ENCODE measurements at places on chromosomes 12 and 14. TPM values are rescaled to one million over a fixed set of nuclear protein-coding genes. Genes with fewer than 3 reads are reported as not detected.

Gene RNU7-1
- not detected for total RNA-seq

Gene ACACB
- 13.8 TPM for total RNA-seq

Gene LALBA
- total RNA-seq = not detected

Gene ATXN3
- total RNA-seq = 5.9 TPM

Gene VDR
- total RNA-seq = 12.3 TPM

Gene CCDC196
- not detected for total RNA-seq

Gene SYCP3
- total RNA-seq = not detected

Gene ADAMTS20
- 1.0 TPM for total RNA-seq

Gene P2RX7
- total RNA-seq = 2.2 TPM

Gene BMP4
- total RNA-seq = 62.4 TPM

Gene RHOJ
- not detected for total RNA-seq

Gene HOXC10
- 1.4 TPM for total RNA-seq
